ENCODE measurements at places on chromosomes 5 and 9.
A peak's percentile ranks its signal among the peaks of the same experiment; 100 is the strongest.

DNA sequence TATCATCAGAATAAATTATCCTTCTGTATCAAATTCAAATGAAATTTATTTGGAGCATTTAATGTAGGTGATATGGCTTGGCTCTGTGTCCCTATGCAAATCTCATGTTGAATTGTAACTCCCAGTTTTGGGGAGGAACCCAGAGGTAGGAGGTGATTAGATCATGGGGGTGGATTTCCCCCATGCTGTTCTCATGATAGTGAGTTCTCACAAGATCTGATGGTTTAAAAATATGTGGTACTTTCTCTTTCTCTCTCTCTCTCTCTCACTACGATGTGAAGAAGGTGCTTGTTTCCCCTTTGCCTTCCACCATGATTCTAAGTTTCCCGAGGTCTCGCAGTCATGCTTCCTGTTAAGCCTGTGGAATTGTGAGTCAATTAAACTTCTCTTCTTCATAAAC, 678.4 kb upstream of the RGMB start:
- DNase-seq: no peak

- DNase-seq: no peak
These were observed 30.9 kb upstream of the SHOC1 start for GRCh38 chr9:111825468-111826145.

DNA sequence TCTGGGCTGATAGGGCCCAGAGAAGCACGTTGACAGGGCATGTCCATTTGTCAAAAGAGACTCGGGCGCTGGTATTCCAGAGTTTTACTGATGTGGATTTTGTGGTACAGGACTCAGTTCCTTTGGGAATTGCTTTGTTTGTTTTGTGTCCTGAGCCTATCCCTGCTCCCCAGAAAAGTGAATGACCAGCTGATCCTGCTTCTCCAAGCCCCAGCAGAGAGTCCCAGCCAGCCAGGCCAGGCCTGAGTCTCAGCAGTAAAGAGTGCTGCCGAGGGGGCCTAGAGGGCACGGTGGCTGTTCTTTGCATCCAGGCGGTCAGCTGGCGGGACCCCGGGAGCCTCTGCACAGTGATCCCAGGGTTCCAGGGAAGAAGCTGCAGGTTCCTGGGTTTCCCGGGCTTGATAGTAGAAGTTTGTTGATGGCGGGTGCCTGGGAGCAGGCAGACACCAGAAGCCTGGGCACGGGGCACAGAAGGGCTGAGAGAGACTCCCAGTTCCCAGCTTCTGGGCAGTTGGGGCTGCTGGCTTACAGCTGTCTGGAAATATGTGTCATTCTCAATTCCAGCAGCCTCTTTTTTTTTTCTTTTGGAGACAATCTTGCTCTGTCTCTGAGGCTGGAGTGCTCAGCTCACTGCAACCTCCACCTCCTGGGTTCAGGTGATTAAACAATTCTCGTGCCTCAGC, 8.7 kb downstream of the PRDM12 start:
- DNase-seq: no peak

DNA sequence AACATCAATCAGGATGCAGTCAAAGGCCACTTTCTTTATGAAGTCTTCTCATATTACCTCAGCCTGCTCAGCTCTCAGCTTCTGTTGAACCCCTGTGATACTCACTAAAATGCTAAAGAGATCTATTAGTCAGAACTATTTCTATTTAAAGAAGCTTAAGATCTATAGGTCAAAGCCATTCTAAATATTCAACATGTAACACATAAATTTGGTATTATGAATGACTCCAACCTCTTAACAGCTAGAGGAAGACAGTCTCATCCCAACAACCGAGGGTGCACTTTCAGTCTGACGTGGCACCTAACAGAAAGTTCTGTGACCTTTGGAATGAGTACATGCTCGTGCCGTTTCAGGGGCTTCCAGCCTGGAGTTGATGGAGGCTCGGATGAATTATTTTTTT, 301.5 kb upstream of the VLDLR start:
- DNase-seq: no peak

DNA sequence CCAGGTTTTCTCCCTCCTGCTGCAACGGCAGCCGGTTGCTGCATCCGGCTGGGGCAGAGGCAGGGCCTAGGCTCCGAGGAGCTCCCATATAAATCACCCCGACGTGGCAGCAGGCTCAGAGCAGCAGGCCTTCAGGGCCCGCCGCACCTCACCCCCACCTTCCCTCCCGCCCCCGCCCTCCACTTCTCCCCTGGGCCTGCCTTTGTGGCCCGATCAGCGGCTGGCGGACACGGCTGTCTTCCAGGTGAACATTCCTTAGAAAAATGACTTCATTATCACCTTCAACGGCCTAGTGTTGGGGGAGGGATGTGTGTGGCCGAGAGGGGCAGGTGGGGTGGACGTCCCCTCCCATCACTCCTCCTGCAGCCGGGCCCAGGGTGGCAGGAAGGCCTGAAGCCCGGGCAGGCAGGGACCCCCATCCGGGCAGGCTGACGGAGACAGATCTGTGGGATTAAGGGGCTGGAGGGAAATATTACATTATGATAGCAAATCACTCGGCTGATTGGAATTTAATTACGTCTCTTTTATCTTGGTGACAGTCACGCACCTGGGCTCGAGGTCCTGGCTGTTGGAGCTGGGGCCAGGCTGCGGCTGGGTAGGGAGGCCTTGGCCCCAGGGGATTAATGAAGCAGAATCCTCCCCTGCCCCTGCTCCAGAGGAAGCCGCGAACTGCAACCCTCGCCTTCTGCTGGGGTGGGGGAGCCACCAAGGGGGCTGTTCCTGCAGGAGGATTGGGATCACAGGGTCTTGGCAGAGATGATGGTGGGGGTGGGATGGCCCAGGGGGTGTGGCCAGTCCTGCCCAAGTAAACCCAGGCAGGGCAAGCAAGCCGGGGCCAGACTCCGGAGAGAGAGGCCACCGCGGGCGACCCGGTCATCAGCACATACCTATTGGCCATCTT, 38.4 kb upstream of the RXRA start:
- DNase-seq: peak; percentile 59

- no peak for DNase-seq
These were observed 94.5 kb upstream of the SPATA31D4 start for GRCh38 chr9:81833563-81834345.

- DNase-seq: no peak
These were observed 119.7 kb downstream of the RAPGEF6 start for GRCh38 chr5:131515348-131515747.

GRCh38 chr9:17578577-17578910, 322 bp upstream of the SH3GL2 start:
- no peak for DNase-seq

DNA sequence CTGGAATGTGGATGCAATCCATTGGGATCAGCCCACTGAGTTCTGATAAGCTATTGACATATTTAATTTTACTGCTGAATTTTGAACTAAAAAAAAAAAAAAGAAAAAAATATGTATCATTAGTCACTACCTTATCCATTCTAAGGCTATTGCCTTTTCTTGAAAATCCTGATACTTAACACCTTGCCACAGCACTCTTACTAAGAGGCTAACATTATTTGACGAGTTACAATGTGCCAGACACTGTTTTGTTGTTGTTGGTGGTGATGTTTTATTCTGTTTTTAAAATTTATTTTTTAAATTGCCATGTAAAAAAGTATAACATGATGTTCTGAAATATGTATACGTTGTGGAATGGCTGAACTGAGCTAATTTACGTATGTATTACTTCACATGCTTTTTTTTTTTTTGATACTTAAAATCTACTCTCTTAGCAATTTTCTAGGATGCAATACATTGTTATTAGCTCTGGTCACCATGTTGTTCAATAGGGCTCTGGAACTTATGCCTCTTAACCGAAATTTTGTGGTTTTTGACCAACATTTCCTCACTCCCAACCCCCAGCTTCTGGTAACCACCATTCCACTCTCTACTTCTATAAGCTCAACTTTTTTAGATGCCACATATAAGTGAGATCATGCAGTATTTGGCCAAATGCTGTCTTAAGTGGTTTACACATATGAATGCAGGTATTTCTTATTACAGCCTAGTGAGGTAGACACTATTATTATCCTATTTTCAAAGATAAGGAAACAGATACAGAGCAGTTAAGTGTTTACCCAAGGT, 134.8 kb upstream of the PCA3 start:
- no peak for DNase-seq

DNA sequence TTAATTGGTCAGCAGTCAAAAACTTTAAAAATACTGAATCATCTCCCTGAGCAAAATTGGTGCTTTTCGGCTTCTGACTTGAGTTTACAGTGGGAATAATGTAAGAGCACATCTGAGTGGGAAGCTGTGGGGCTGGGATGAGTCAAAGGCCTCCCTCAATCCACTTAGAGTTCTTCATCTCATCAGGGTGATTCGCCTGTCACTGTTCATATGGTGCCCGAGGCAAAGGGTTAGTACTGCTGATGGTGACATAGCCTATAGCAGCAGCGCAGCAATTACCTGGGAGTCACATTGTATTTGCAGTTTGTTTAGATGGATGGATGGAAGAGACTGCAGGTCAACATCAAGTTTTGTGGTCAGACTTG, 113.8 kb upstream of the ZNF608 start:
- no peak for DNase-seq

DNA sequence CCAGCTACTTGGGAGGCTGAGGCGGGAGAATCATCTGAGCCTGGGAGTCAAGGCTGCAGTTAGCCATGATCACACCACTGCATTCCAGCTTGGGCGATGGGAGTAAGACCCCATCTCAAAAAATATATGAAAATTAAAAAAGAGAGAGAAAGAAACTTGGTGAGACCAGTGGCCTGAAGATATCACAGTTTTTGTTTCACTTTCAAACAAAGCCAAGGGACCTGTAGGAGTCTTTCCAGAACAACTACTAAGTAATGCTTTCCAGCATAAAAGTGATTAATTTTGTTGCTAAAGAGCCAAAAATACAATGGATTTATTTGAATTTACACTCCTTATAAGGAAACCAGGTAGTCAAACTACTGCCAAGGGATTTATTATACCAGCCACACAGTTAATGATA, 23.5 kb downstream of the GKAP1 start:
- no peak for DNase-seq

- DNase-seq: no peak
These were observed 82.2 kb downstream of the PRDM6 start for GRCh38 chr5:123171259-123171658.

- DNase-seq: no peak
These were observed 31.7 kb downstream of the RAD23B start for GRCh38 chr9:107314763-107315162.

GRCh38 chr9:89626741-89627265, 22.0 kb downstream of the GADD45G start:
- DNase-seq: no peak

GRCh38 chr5:71862507-71863060, 143.5 kb downstream of the CARTPT start:
- DNase-seq: no peak

DNA sequence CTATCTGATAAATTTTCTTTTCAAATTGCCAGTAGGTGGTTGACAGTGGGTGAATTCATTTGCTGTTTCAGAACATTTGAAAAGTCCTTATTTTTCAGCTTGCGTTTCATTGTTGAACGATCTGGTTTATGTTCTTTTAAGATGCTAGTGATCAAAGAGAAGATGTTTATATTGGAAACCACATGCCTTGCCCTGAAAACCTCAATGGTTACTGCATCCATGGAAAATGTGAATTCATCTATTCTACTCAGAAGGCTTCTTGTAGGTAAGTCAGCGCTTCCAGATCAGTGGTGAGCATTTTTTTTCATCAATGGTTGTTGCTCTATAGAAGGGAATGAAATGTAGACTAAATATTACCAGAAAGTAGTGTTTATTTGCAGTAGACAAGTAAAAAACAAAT, 16.6 kb upstream of the CAVIN4 start:
- DNase-seq: no peak

- no peak for DNase-seq
These were observed 19.2 kb downstream of the RNF145 start for GRCh38 chr5:159190170-159190569.

DNA sequence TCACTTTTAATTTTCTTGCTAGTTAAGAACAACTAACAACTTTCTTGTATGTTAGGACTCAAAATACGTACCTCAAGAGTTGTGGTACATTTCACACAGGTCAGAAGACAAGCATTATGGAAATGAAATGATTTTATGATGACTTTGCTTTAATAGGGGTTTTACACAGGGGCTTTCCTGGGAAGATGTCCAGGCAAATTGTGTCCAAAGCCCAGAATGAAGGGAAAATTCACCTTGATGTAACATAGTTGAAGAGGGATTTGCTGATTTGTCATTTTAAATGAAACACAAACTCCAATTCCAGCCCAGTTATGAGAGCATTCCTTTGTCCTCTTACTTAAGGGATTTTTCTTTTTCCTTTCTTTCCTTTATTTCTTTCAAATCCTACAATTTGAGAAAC, 89.2 kb downstream of the ARL15 start:
- no peak for DNase-seq

DNA sequence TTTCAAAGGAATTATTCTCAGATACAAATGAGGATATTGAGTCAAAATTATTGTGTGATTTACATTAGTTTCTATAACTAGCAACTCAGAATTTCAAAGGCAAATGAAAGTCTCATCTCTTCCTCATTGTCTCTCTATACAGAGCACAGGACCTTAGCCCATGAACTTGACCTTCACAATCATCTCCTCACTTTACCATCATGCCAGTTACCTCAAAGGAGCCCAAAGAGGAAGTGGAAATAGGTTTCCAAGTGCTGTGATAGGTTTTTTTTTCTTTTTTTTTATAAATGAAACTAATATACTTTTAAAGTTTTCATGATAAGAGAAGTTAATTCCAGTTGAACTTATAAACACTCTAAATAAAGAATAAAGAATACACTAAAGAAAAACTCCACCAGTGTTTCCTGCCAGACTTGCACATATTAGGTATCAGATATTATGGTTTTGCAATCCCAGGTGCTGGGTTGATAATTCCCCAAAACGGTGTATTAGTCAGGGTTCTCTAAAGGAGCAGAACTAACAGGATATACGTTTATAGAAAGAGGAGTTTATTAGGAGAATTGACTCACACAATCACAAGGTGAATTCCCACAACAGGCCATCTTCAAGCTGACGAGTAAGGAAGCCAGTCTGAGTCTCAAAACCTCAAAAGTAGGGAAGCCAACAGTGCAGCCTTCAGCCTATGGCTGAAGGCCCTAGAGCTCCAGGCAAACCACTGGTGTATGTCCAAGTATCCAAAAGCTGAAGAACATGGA, 50.1 kb upstream of the ADAMTS16 start:
- no peak for DNase-seq

GRCh38 chr9:96395964-96396363, 12.5 kb upstream of the SLC35D2 start:
- DNase-seq: no peak

All from spleen (tissue), 13 donors.